ENCODE measurements at places on chromosomes 2 and 18.

DNA sequence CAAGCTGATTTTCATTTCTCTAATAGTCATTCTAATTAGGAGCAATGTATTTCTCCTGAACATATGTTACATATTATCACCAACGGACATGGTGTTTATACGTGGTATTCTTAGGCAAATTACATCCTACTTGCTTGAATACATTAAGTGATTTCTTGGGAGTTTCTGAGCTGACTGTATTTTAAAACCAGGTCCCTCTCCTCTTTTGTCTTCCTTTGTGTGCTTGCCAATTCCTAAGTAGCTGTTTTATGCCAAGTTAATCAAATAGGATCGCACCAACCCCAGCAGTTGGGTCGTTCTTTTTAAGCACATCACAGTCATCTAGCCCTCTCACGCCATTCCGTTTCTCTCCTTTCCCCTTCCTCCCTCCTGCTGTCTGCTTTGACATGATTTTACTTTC is 75.4 kb upstream of the MAP2 start:
- DNase-seq, result no peak

- no peak for DNase-seq
Measured at GRCh38 chr2:189298038-189298437, 118.5 kb upstream of the COL5A2 start.

- no peak for DNase-seq
Measured at GRCh38 chr2:165844216-165844615, 50.2 kb upstream of the GALNT3 start.

DNA sequence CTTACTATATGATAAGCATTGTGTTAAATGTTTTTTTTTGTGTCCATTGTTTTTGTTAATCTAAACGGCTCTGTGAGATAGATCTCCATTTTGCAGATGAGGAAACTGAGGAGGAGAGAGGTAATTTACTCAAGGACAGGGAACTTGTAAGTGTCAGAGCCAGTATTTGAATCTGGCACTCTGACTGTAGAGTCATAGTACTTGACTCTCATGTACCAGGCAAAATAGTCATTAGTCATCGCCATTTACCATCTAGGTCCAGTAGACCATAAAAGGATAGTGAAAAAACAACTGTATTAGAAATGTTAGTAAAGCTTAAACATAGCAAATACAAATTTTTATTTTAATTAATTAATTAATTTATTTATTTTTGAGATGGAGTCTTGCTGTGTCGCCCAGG is 4.8 kb downstream of the PSMD14 start:
- no peak for DNase-seq

GRCh38 chr2:66185497-66186054 is 249.3 kb upstream of the MEIS1 start:
- no peak for DNase-seq

- no peak for DNase-seq
Measured at GRCh38 chr2:172066394-172066886, 18.9 kb upstream of the DLX1 start.

DNA sequence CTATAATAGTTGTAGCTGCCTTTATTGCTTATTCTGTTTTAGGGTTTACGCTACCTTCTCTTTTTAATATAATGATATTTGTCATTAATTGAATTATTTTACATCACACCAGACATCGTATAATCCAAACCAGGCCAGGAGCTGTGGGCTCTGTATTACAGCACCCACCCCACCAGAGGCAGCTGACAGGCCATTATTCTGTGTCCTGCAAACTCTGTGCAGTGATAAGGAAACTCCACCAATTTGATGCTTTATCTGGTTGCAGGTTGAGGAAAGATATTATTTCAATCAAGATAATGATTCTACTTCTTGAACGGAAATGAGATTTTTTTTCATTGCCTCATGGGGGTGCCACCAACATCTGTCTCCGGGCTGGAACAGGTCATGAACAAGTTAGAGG is 227.3 kb downstream of the ZBTB7C start:
- DNase-seq, result no peak

GRCh38 chr2:27800856-27801255 is 29.3 kb downstream of the MRPL33 start:
- DNase-seq, result no peak

DNA sequence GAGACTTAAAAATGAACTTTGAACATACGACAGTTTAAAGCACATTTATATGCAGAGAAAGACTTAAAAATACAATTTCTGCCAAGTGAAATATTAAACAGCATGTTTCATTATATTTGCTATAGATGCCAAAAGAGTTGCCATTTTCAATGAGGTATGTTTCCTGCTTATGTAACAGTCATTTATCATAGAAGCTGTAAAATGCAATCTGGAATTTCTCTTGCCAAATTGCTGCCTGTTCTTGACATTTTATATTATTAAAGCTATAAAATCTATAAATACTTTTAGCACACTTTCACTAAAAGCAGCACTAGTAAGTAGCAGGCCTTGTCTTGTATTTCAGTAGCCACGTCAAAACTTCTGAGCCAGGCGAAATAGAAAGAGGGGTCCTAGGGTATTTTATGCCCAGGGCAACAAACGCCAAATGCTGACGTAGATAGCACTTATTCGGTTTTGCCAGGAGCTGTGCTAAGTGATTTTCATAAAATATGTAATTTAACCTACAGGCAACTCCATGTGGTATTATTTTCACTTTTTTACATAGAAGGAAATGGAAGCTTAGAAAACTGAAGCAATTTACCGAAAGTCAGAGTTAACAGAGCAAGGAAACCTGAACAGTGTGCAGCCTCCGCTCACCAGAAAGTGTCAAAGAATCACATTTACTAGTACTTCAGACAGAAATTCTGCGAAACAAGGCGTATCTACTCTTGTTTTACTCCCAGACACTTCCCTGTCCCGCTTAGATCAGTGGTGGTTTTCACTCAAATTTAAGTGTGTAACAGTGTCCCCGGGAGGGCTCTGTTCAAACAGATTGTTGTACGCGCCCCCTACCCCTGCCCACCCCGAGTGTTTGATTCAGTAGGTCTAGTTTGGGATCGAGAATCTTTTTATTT is 1.2 kb upstream of the CYP20A1 start:
- DNase-seq, result no peak

All from Panc1 (cell line).